ENCODE measurements at places on chromosomes 1 and 21.

- DNase-seq = no peak
These were observed 87.0 kb upstream of the GALNT2 start for GRCh38 chr1:229980009-229980408.

DNA sequence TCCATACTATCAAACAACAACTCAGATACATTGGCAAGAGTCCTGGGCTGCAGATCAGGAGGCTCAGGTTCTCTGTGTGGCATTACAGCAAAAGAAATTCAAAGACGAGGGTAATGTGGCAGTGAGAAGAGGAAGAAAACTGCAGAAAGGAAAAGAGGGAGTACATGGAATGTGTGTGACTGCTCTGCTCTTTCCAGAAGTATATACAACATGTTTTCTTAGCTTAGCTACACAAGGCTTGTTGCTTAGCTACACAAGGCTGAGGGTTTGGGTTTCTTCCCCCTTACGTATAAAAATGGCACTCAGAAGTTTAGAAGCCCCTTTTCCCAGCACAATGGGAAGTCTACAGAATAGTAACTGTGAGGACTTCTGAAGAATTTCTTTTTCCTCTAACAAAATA lies 86.0 kb downstream of the PRRX1 start:
- no peak for DNase-seq

- no peak for DNase-seq
These were observed 81.4 kb upstream of the SERTAD4 start for GRCh38 chr1:210151052-210151672.

DNA sequence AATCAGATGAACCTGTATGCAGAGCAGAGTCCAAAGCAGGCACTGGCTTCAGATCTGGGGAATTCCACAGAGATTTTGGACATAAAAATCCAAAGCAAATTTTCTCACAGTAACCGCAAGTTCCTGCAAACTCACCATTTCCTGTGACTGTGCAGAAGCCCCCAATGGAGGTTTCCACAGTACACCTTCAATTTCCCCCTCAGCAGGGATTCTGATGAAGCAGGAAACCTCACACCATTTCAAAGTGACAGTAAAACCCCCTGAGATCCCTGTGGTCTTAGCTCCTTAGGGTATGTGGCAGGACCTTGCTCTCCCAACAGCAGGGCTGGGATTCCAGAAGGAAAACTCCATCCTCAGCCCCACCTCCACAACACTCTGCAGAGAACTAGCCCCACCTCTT lies 6.0 kb upstream of the TGFBR3 start:
- DNase-seq = no peak

DNA sequence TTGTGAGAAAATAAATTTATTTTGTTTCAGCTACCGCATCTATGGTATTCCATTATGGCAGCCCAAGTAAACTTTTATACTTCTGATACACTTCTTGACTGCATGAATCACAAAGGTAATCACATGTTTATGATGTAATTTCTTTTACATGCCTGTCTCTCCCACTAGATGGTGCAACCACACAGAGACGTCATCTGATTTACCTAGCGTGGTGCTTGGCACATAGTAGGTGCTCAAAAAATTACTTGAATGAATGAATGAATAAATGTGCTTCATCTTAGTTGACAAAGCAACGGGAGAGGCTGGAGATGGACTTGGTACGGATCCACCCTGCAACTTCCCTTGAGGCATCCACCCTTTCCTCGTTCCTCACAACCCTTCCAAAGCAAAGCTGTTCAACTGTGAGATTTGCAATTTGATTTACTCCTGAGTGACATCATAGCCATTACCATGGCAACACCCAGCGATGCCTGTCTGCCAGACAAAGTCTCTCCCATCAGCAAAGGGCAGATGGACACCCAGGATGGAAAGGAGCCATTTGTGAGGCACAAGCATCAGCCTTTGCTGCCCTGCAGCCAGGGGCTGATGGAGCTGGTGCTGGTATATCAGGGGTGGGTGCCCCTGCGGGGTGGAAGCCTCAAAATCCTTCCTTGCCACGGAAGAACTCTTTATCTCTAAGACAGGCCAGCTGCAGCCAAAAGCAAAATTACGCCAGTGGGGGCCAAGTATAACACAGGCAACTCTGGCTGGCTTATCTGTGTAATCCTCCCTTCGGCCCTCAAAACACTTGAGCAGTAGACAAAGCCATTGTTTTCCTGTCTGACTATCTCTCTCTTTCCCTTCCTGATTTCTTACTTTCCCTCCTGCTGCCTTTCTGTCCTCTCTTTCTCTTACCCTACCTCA lies 18.9 kb upstream of the VWA5B1 start:
- DNase-seq = no peak

DNA sequence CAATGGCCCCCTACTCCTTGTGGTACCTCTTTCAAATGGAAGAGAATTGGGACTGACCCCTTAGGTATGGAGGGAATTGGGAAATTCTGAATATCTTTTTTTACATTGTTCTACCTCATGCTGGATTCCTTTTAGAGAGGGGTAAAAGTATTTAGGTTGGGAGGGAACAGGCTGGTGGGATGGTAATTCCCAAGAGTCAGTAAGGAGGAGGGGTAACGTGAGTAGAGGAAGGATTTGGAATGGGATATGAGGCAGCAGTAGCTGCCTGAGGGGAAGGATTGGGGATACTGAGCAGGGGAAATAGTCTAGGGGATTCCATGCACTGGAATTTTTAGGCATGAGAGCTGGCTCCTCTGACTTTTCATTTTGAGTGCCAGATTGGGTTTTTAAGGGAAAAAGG lies 3.8 kb upstream of the AADACL3 start:
- DNase-seq = no peak

Measured in Ammon's horn (tissue), 1 donor.